Activated T-helper 17 cell treated with anti-CD3 and anti-CD28 coated beads, Interleukin-2, amount 50 U/mL, for 72 hours (primary cell): ENCODE measurements at places on chromosomes 13 and 19. TPM values are rescaled to one million over a fixed set of nuclear protein-coding genes. Genes with fewer than 3 reads are reported as not detected.

Gene LILRB3
- 1.8 TPM for total RNA-seq

Gene MIR17HG
- 22.0 TPM for total RNA-seq

DNA sequence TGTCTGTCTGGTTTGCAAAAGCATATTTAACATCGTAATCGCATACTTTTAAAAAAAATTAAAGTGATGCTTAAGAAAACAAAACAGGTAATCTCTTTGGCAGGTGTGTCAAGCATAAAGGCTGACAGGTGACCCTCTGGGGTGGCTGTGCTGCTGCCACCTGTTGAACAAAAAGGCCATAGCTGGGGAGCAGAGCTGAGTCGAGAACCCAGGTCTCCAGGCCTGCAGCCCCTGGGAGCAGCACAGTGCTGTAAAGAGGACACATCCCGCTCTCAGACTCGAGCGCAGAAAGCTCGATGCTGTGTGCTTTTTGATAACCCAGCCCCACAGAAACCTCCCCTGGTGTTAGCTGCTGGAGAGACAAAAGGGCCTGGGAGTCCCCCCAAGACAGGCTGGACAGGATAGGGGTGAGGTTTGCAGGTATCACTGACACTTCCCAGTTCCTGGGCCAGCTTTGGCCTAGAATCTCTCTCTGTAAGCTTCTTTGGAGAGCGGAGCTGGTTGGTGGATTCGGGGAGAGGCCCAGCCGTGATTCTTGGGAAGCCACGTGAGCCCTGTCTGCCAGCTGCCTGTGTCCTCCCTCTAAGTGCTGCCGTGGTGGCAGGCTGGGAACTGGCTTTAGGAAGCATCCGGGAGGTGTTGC, 66.9 kb downstream of the C13orf42 start:
- no peak for ATAC-seq

GRCh38 chr13:39586151-39586550, 16.8 kb downstream of the LHFPL6 start:
- ATAC-seq = no peak

GRCh38 chr13:111265701-111266035, 54.8 kb upstream of the TEX29 start:
- no peak for ATAC-seq
